Right ventricle myocardium inferior (tissue), 1 donor: ENCODE measurements at places on chromosomes 6 and 20. TPM values are rescaled to one million over a fixed set of nuclear protein-coding genes. Genes with fewer than 3 reads are reported as not detected.

The TUBB gene
- 254 TPM for total RNA-seq

The SUN5 gene
- total RNA-seq = not detected

The COL9A1 gene
- 0.14 TPM for total RNA-seq

The GMPR gene
- 125 TPM for total RNA-seq

The SDCBP2 gene
- total RNA-seq = 1.2 TPM

The FOXC1 gene
- 2.7 TPM for total RNA-seq

The ETV7 gene
- 0.38 TPM for total RNA-seq

The PM20D2 gene
- 13.3 TPM for total RNA-seq

The DLK2 gene
- total RNA-seq = 1.9 TPM

The HDGFL1 gene
- not detected for total RNA-seq

The ARG1 gene
- total RNA-seq = 0.35 TPM

The SRSF12 gene
- 0.24 TPM for total RNA-seq

The RIMS4 gene
- total RNA-seq = not detected

The CRISP2 gene
- not detected for total RNA-seq
